ENCODE measurements at places on chromosomes 4 and X.

- DNase-seq, result no peak
Observed at GRCh38 chr4:110953191-110953590, 330.3 kb upstream of the PITX2 start.

- no peak for DNase-seq
Observed at GRCh38 chr4:182862921-182863320, 54.3 kb downstream of the DCTD start.

- DNase-seq, result no peak
Observed at GRCh38 chrX:8720136-8720535, 11.8 kb downstream of the ANOS1 start.

DNA sequence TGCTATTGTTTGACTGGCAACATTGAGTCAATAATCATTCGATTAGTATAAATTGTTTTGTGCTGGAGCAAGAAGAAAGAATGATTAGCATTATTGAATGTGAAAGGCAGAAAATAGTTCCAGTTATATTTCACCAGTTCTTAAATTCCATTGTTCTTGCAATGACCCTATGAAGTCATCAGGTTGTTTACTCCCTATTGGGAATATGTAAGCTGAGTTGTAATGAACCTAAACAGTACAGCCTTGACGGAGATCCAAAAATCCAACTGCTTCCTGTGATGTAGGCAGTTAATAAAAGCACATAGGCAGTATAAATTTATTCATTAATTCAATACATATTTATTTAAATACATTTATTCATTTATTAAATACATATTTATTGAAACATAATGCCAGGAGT is 947.5 kb downstream of the PCDH7 start:
- no peak for DNase-seq

- DNase-seq, result no peak
Observed at GRCh38 chr4:8038719-8039251, 99.1 kb upstream of the AFAP1 start.

- no peak for DNase-seq
Observed at GRCh38 chr4:162347842-162348213, 184.0 kb upstream of the FSTL5 start.

- DNase-seq, result no peak
Observed at GRCh38 chr4:165537028-165537648, 158.3 kb downstream of the CPE start.

DNA sequence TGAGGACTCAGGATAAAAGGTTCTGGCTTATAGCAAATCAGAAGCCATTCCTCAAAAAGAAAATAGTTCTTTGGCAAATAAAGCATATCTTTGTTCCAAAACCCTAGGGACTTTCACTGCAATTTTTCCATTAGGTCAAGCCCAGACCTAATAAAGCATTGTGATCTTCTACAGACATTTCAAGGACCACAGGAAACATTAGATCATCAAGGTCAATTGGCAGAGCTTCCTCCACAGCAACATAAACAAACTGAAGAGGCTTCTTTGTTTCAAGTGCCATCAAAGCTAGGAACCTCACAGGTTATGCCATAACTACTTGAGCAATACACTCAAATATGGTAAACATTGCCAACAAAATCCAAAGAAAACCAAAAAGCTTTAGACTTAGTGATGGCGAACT is 144.9 kb downstream of the ANXA5 start:
- DNase-seq, result peak; percentile 32
